ENCODE measurements at places on chromosomes 6 and 20.

GRCh38 chr6:135819665-135820064 lies 31.8 kb upstream of the PDE7B start:
- DNase-seq = no peak

DNA sequence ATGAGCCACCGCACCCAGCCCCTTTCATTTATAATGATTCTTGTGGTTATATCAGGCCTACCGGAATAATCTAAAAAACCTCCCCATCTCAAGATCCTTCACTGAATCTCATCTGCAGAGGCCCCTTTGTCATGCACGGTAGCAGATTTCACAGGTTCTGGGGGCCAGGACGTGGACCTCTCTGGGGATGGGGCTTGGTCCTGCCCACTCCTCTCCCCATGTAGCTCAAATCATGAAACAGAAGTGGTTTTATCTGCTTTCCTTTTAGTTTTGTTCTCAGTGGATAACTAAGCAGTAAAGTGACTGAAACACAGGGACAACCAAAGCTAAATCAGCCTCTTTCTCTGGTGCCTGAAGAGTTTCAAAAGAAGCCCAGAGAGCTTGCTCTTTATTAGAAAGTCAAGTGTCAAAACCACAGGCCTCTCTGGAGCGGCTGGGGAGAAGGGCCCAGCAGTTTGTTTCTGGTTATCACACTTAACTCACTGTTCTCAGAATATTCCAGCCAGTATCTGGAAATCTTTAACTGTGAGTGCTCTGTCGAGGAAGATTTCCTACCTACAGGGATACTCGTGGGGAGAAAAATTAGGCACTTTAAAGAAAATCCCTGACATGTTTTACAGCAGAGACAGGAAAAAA lies 60.6 kb upstream of the FAM184A start:
- no peak for DNase-seq

DNA sequence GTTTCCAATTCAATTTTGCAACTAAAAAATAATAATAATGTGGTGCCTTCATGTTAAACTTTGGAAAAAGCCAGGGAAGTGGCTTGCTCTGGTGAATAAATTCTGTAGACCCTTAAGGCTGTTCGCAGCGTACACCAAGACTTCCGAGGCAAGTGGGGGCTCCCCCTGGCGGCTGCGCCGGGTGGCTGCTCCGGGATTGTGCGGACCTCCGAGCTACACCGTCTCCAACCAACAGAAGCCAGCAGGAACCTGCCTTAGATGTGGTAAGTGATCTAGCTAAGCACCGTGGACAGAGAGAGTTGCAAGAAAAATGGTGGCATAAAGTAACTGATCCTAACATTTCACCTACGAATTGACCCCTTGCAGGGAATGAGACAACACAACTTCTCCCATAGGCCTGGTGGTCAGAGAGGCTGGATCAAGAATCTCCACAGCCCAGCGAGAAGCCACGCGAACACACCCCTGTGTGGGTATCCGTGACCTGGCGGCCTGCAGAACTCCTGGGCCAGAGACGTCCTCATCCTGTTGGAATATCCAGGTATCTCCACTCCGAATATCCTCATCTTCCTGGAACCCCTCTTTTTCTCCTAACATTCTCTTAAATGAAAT lies 69.6 kb downstream of the TBXT start:
- DNase-seq = peak; percentile 8

- no peak for DNase-seq
Measured at GRCh38 chr6:33313105-33313708, 671 bp downstream of the TAPBP start.

- DNase-seq = no peak
Measured at GRCh38 chr6:108752733-108753590, 95.3 kb upstream of the ARMC2 start.

- no peak for DNase-seq
Measured at GRCh38 chr20:4891997-4892396, 109.3 kb downstream of the SLC23A2 start.

- no peak for DNase-seq
Measured at GRCh38 chr6:5204376-5204775, 56.4 kb downstream of the LYRM4 start.

GRCh38 chr6:103874575-103874974 lies 985.1 kb downstream of the HACE1 start:
- no peak for DNase-seq

DNA sequence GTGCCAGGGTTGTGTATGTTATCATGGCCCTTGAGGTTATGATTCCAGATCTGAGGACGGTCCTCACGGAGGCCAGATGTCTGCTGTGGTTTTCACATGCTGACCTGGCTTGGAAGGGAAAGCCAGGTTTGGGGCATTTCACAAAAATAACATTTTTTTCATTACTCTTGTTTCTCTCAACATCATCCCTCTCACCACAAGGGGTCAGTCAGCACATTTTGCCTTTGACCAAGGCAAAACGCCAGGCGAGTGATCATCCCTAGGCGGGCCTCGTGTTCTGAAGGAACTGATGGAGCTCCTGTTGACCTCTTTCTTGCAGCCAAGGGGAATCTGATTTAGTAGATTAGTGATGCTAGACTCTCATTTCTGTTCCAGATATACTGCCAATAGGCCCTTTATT lies 133.5 kb downstream of the TBC1D7 start:
- DNase-seq = no peak

DNA sequence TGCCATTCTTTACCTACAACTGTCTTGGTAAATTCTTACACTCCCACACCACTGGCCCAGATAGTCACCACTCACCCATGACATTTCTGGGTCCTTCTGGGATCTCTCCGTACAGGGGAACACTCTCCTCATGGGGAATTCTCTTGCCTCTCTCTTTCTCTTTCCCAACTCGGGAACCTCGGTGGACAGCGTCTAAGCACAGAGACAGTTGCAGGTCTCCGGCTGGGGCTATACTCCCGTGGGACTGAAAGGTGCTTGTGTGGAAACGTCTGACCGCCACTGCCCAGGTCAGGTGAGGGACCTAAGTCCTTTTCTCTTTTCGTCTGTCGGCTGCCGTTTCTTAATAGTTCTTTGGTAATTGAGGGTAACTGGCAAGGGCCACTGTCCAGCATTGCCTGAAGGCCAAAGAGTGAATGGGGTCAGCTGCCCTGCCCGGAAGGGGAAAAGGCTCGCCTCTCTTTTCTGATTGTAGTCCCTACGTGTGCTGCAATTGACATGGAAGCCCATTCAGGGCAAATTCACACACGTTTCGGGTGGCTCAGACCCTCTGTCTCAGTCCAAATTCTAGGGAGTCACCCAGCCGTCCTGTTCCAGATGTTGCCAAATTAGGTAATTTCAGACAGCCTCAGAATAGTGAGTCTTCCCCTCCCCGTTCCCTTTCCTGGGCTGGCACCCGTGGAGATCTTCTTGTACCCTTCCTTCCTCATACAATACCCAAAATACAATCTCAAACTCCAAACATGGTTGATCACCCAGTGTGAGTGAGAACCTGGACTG lies 31.2 kb upstream of the RIPK1 start:
- DNase-seq = no peak

- no peak for DNase-seq
Measured at GRCh38 chr6:75169689-75170586, 35.9 kb downstream of the COL12A1 start.

DNA sequence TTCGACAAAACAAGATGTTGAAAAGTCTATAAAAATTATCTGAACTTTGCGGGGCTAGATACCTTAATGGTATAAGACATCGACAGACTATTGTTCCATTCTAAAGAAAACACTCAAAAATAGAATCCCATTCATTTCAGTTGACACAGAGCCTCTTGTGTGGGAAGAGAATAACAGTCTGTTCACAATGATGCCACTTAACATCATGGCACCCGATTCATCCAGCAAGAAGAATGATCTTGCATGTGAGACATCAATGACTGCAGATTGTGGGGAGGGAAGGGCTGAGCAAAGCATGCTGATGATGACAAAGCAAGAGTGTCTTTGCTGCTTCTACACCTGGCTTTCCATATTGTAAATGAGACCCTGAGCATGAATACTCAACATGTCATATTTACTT lies 49.7 kb upstream of the ARMH2 start:
- no peak for DNase-seq

DNA sequence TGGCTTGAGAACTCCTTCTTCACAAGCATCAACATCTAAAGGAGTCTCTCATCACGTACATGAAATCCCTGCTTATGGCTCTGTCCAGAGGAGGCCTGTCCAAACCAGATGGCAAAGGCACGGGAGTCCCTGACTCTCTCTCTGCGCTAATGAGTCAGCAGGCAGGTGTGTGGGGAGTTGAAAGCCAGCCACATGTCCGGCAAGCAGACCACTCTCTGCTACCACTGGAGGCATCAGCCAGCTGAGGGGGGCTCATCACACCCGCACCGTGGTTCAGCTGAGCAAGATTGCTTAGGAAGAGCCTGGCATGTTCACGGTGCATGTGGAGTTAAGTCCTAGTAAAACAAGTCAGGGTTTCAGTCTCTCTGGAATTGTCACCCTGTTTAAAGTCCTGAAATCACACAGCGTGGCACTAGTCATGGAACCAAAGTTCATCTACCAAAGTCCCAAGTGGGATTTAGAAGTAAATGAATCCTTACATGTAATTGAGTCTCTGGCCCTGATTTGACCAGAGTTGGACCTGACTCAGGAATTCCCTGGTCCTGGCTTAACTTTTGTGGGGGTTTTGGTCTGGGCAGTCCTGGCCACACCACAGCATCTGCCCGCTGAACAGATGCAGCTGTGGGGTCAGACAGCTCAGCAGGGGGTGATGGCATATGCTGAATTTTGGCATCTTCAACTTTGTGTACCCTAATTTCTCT lies 155.2 kb upstream of the RIN2 start:
- no peak for DNase-seq

DNA sequence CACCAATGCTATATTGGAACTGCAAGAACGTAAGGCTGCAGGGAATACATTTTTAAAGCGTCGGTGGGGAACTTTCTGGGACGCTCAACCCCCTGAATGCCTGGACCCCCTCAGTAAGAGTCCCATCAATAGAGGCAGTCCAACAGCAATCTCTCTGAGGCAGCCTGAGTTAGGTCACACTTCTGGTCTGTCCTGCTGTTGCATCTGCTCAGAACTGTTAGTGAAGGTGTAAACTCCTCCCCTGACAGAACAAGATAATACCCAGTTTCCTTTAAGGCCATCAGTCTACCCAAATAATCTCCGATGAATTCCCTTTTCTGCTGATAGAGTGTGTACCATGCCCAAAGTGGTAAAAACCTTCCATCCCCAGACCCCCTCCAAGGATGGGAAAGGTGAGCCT lies 1.1 kb upstream of the RNGTT start:
- DNase-seq = no peak

DNA sequence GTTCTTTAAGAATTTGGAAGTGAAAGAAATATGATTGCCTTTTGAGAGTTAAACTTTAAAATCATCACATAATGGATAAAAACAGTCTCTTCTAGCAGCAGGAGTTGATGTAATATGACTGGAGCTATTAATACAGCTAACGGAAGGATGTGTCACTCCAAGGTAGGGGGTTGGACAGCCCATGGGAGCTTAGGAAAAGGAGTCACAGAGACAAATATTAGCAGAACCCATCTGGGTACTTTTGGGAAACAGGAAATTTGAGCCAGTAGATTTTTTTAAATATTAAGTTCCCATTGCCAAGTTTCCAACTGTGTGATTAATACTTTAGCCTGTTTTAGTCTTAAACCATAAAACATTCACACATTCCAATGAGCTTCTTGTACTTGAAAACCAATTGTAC lies 164.7 kb upstream of the RIMS1 start:
- no peak for DNase-seq

All from activated T-helper 1 cell treated with anti-CD3 and anti-CD28 coated beads, Interleukin-12 subunit alpha, Interleukin-12 subunit beta, Interleukin-2, Interleukin-4 antibody, amounts not matched to agents 30 ng/mL and 10 ng/mL and 1 ng/mL, durations not matched to agents 14 hours and 24 hours and 36 hours (primary cell).